Right ventricle myocardium superior (tissue), 1 donor: ENCODE measurements at places on chromosomes 4 and X. TPM values are rescaled to one million over a fixed set of nuclear protein-coding genes. Genes with fewer than 3 reads are reported as not detected.
A peak's percentile ranks its signal among the peaks of the same experiment; 100 is the strongest.

GRCh38 chr4:168317621-168318020 is 931 bp downstream of the DDX60 start:
- DNase-seq, result no peak

DNA sequence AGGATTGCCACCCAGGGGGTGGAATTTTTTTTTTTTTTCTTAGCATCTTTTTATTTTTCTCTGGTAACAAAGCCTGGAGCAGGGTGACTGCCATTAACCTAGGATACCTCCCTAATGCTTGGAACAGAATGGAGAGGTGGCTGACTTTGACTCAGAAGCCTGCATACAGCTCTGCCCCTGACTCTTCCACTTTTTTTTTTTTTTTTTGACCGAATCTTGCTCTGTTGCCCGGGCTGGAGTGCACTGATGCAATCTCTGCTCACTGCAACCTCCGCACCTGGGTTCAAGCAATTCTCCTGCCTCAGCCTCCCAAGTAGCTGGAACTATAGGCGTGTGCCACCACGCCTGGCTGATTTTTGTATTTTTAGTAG is 341 bp upstream of the SLC2A9 start:
- DNase-seq, result no peak

- DNase-seq, result no peak
Observed at GRCh38 chr4:26634237-26634636, 50.4 kb downstream of the TBC1D19 start.

GRCh38 chrX:152904151-152905080 is 6.5 kb downstream of the ZNF185 start:
- DNase-seq, result peak; percentile 56

DNA sequence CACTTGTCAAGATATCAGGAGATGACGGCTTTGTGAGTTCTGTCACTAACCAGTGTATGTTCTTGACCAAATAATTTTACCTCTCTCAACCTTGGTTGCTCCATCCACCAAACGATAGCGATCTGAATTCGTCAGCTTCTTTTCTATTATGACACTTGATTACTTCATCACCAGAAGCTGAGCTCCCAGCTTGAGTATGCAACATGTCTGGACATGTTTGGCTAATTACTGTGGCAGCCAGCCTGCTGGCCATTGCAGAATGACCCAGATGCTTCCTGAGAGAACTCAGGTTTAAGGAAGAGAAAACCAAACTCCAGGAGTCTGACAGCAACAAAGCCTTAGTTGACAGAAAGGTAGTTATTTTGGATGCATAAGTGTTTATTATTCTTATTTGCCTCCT is 46.4 kb upstream of the PARM1 start:
- no peak for DNase-seq

GRCh38 chrX:150167482-150168324 is 195.4 kb upstream of the MAMLD1 start:
- no peak for DNase-seq

- no peak for DNase-seq
Observed at GRCh38 chr4:104860238-104861123, 286.2 kb upstream of the TET2 start.

DNA sequence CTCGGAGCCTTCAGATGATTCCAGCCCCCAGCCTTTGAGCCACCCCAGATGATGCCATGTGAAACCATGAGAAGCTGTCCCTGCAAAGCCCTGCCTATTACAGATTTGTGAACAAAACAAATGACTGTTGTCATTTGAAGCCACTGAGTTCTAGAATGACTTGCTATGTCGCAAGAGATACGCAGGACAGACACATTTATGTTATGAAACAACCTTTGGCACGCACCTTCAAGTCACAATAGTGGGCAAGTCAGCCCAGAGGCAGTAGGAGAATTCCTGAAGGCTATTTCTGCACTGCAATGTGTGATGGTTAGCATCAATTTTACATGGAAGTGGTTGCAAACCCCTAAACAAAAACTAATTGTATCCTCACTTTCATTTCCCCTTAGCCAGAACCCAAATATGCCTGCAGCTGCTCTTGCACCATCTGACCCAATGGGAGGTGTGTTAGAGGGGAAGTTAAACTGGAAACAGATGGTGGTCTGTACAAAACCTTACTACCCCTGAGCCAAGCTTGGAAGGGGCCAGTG is 174.4 kb upstream of the ATP6AP2 start:
- DNase-seq, result no peak

GRCh38 chr4:176443117-176443516 is 123.4 kb downstream of the SPCS3 start:
- no peak for DNase-seq

The S100G gene
- not detected for total RNA-seq

The GAGE12H gene
- total RNA-seq, result not detected

The ANK2 gene
- total RNA-seq, result 289 TPM

The PCDH7 gene
- total RNA-seq, result 18.7 TPM
